Sigmoid colon (tissue), 7 donors: ENCODE measurements at places on chromosomes 1 and 21.

DNA sequence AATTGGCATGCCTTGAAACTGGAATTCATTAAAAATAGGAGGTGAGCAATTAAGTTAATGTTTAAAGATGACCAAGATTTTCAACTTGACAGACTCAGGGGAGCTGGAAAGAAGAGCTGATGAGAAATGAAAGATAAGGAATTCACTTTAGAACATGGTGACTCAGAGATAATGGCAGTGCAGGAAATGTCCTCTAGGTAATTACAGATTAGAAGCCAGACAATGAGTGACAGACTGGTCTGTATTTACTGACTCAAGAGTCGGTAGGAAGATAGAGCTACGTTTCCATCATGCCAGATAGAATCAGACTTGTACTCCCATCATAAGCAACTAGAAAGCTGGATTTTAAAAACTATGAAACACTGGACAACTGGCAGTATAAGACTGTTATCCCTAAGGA, 151.6 kb downstream of the AJAP1 start:
- DNase-seq, result no peak

DNA sequence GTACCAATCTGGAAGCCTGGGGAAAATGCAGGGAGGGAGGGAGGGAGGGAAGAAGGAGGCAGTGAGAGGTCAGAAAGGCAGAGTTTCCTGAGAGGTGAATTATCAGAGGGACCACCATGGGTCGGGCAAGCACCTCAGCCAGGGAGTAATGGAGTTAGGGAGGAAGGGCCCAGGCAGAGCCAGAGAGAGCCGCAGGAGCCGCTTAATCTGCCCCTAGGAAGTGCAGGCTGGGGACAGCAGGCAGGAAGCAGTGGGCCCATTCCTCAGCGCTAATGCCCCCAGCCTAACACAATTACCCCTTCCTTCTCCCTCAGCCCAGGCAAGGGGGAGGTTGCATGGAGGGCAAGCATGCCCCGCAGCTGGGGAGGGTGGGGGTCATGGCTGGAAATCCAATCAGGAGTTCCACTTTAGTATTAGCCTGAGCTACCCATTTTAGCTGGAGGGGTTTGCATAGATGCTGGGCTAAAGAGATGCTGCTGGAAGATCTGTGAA, 109.0 kb downstream of the TMEM53 start:
- no peak for DNase-seq

GRCh38 chr1:84889437-84889836, 3.6 kb downstream of the LPAR3 start:
- no peak for DNase-seq

DNA sequence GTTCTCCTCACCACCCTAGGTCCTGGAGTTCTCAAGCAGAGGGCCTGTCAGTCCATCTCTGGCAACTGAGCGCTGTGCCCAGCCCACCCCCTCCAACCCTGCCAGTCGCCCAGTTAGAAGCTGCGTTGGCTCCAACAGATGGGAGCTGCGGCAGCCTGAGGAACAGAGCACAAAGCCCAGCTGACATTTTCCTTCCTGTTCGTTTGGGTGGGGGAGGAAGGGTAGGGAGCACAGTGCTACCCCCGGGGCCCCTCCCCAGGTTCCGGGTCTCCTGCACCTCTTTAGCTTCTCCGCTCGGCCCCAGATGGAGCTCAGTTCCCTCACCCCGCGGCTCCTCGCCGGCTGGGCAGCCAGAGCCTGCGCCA, 1.4 kb downstream of the LRRN2 start:
- no peak for DNase-seq

DNA sequence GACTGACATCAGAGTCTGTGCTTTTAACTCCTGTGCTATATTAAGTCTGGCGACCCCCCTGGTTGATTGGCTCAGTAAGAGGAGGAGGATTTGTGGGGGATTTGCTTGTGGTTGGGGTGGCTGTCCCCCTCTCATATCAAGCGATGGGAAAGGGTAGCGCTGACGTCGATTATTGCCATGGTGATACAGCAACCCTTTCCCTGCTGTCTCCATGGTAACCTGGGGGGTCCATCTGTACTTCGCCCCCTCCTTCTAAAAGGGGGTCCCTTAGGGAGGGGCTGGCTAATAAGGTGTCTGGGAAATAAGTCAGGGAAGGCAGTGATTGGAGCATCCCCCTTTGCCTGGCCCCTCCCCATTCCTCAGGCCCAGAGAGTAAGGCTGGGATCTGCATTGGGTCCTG, 4.7 kb downstream of the FAM229A start:
- DNase-seq, result no peak

DNA sequence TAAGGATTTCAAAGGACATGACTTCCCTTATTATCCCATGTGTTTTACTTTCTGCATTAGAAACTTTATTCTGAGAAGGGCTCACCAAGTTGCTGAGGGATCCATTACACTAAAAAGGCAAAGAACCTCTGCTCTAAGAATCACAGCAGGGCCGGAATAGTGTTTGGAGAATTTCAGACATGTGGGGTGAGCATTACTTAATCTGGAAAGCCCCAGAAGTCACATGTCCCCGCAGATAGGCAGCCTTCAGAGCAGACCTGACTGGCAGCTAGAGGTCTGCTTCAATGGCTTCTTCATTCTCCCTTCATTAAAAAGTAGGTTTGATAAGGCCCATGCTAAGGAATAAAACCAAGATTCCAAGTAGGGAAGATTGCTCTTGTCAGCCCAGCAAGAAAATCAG, 52.6 kb upstream of the RBM15 start:
- DNase-seq, result no peak

DNA sequence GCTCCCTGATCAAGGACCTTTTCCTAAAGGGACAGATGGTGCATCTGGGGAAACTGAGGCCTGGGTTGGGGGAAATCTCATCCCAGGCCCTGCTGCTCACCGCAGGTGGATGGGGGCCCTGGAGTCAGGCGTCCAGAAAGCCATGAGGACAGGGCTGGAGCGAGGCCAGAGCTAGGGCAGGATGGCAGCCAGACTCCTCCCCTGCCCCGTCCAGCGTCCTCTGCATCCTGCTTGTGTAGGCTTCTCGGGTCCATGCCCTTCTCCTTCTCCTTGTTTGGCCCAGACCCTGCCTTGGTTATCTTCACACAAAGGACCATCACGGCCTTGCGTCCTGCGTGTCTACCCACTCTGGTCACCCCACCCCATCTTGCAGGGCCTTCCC, 43.0 kb downstream of the TRIM11 start:
- peak; percentile 59 for DNase-seq

DNA sequence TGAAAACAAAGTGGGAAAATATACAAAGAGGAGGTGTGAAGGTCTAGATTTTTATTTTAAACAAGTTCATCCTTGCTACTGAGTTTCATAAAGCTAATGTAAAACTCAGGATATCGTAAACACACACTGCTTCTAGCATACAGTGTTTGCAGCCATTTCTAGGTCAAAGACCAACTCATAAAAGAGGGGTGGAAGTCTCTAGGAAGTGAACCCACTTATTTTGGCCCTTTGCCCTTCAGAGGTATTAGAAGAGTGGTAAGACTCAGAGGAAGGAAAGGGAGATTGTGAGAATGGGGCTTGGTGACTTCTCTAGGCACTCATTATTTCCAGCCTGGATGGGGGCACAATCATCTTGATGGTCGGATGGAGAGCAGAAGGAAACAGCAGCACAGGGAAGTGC, 91.2 kb downstream of the TNFSF18 start:
- DNase-seq, result no peak

GRCh38 chr1:72568113-72568512, 285.8 kb upstream of the NEGR1 start:
- DNase-seq, result no peak

DNA sequence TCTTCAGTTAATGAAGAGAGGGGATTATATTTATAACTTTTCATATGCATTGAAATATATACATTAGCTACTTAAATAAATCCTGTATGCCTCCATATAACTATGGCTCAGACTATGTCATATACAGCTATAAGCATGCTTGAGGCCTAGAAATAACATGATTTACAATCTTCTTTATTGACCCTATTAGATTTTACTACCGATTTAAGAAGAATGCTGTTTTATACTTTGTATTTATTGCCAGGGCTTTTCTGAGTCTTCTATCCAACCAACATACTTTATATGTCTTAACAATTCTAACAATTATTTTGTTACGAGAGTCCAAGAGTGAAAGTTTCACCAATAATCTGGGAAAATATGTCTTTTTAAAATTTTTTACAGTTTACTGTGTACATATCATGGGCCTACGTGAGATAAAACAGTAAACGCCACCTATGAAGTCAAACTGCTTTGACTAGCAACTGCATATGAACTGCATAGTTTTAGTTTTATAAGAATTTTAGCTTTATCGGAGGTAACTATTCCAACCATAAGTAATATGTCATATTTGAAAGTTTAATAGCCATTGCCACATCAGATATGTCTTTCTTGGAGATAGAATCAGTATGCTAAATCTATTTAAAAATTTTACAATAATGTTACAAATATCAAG, 861.0 kb downstream of the USP25 start:
- DNase-seq, result no peak

GRCh38 chr1:150661156-150661555, 31.7 kb upstream of the ENSA start:
- no peak for DNase-seq

DNA sequence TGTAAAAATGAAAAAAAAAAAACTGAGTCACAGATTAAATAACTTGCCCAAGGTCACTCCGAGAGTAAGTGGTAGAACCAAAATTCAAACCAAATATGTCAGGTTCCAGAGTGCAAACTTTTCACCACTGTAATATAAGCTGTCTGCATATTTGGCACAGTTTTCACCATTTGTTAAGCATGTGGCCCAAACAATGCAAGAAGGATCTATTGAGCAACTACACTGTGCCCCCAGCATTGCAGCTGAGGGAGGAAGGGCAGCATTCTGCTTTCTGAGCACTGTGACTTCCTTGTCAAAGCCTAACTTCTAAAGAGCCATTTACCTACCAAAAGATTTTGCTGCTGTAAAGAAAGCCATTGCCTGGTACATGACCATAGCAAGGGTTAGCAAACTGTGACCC, 133.4 kb downstream of the SYT2 start:
- no peak for DNase-seq

DNA sequence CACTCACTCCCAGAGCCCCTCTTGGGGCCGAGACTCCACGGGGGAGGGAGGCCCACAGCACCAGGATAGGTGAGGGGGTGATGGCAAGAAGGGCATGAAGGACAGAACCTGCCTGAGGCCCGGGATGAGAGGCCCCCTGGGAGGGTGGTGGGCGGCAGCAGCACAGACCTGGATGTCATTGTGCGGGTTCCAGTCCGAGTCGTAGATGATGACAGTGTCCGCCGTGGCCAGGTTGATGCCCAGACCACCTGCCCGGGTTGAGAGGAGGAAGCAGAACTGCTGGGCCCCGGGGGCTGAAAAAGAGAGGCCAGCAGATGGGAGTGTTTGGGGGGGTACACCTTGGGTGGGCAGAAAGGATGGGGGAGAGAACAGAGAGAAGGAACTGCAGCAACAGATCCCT, 50.1 kb downstream of the CHD5 start:
- DNase-seq, result peak; percentile 57

DNA sequence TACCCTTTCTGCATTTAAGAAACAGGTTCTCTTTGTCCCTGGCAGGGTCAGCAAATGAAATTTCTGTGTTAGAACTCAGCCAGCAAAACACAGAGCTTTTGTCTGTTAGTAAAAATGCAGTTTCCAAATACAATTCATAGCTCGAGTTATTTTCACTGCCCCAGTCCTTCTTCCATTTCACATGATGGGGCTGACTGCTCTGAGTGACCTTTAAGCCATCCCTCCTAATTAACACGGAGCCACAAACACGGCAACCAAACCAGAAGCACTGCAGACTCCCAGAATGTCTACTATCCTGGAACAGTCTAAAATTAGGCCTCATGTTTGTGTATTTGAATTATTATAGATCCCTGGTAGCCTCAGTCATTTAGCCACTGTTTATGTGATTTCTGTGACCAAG, 99.1 kb upstream of the RGS4 start:
- DNase-seq, result no peak

DNA sequence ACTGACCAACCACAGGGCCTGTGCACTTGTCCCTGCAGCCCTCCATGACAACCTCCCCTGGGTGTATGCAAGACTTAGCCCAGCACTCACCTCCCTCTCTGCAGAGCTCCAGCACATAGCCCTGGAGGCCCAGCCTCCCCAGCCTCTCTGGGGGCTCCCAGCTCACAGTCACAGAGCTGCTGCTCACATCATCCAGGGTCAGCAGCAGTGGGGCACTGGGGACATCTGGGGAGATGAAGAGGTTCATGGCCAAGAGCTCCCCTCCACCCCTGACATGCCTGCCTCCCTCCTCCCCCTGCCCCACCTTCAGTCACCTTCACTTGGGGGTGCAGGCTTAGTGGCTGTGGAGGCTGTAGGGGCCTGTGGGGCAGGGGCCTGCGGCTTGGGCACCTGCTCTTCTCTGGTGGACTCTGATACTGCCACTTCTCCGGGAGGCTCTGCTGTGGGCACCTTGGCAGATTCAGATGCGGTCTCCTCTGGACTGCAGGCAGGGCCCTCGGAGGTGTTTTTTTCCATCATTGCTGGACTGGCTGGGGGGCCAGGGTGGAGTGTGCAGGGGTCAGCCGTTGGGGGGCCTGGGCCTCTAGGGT, at the start of gene MYBPH:
TSS of gene MYBPH (minus strand) at position 590 of the 590 bp plus-strand sequence. CDS start at position 519, 71 bp downstream.
- DNase-seq, result no peak

DNA sequence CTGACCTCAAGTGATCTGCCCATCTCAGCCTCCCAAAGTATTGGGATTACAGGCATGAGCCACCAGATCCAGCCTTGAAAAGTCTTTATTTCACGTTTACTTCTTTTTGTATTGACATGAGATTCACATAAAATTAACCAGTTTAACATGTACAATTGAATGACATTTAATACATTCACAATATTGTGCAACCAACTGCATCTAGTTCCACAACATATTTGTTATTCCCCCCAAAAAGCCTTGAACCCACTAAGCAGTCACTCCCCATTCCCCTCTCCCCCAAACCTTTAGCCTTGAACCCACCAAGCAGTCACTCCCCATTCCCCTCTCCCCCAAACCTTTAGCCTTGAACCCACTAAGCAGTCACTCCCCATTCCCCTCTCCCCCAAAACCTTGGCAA, 62.0 kb downstream of the ACBD6 start:
- no peak for DNase-seq

GRCh38 chr1:17081439-17081838, 27.6 kb upstream of the SDHB start:
- no peak for DNase-seq

DNA sequence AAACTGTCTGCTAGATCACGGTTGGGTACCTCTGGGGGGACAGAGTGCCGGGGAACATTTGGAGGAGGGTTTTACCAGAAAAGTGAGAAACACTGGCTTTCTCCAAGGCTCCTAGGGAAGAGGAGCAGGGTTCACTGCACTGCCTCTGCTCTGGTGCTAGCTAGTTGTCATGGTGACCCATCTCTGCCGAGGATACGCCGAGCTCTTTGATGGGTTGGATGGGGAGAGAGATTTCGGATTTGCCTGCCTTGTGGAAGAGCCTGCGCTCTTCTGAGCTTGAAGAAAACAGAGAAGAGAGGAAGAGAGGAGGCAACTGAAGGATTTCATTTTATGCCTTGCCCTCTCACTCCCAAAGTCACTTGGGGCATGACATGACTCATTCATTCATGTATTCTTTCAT, 92.1 kb downstream of the NAV1 start:
- no peak for DNase-seq

- no peak for DNase-seq
Observed at GRCh38 chr1:81149649-81150325, 650.9 kb upstream of the ADGRL2 start.
